ENCODE measurements at places on chromosomes 11 and 22.
A peak's percentile ranks its signal among the peaks of the same experiment; 100 is the strongest.

- no peaks in the 10 kb centered on the region for H3K27me3 ChIP-seq
- H3K36me3 ChIP-seq = peaks cover 8% of the 10 kb centered on the region
- H3K4me3 ChIP-seq = no peak overlapping the region
- no peaks in the 10 kb centered on the region for H3K4me1 ChIP-seq
- DNase-seq = peak; percentile 47
- H3K27ac ChIP-seq = no peak overlapping the region
Observed at GRCh38 chr11:6505577-6506240, 8.6 kb downstream of the DNHD1 start.

- H3K27me3 ChIP-seq = no peaks in the 10 kb centered on the region
- H3K36me3 ChIP-seq = peaks cover 4% of the 10 kb centered on the region
- peaks cover 9% of the 10 kb centered on the region for H3K4me1 ChIP-seq
- H3K4me3 ChIP-seq = no peak overlapping the region
- DNase-seq = no peak
- H3K27ac ChIP-seq = no peak overlapping the region
Observed at GRCh38 chr11:64276653-64277431, 7.6 kb downstream of the BAD start.

- no peaks in the 10 kb centered on the region for H3K27me3 ChIP-seq
- no peaks in the 10 kb centered on the region for H3K36me3 ChIP-seq
- no peak overlapping the region for H3K4me3 ChIP-seq
- DNase-seq = no peak
Observed at GRCh38 chr11:118059246-118059940, 17.5 kb upstream of the TMPRSS4 start.

- peaks cover 27% of the 10 kb centered on the region for H3K36me3 ChIP-seq
- peaks cover 15% of the 10 kb centered on the region for H3K4me1 ChIP-seq
- H3K27ac ChIP-seq = peak overlapping the region; percentile 90
- no peaks in the 10 kb centered on the region for H3K27me3 ChIP-seq
- DNase-seq = no peak
- peak overlapping the region; percentile 19 for H3K4me3 ChIP-seq
Observed at GRCh38 chr11:47566149-47566698, 825 bp downstream of the PTPMT1 start.

DNA sequence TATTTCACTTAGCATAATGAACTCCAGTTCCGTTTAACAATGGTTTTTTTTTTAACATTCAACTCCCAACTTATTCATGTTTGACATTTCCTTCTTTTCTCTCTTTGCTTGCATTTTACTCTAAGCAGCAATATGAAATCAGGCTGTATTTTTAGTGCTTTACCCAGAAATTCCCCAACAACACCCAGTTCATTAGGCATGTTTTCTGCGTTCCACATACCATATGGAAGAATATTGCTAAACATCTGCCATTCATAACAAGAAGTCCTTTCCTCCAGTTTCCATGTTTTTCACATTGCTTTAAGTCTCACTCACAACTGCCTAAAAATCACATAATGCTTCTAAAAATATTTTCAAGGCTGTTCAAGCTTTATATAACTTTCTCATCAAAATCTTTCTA lies 45.8 kb downstream of the PLAAT5 start:
- H3K4me3 ChIP-seq = no peak overlapping the region
- no peaks in the 10 kb centered on the region for H3K36me3 ChIP-seq
- no peaks in the 10 kb centered on the region for H3K27me3 ChIP-seq

DNA sequence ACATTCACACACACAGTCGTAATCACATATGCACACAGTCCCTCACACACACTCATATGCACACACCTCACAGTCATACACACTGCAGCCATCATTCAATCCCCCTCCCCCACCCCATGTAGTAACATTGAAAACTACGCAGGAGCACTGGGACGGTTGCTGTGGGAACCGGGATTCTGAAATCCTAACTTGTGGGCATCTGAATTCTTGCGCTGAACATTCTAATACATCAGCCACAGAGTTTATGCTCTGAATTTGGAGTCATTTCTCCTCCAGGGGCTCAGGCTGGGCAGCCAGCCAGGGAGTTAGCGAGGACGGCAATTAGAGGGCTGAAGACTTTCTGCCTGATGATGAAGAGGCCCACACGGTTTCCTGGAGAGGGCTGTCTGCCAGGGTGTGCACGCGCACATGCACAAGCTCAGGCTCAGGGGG lies 32.7 kb downstream of the CD6 start:
- no peaks in the 10 kb centered on the region for H3K27me3 ChIP-seq
- H3K36me3 ChIP-seq = no peaks in the 10 kb centered on the region
- DNase-seq = no peak
- no peak overlapping the region for H3K27ac ChIP-seq
- H3K4me1 ChIP-seq = peaks cover 25% of the 10 kb centered on the region
- no peak overlapping the region for H3K4me3 ChIP-seq

- no peak for DNase-seq
- H3K27me3 ChIP-seq = no peaks in the 10 kb centered on the region
- H3K36me3 ChIP-seq = no peaks in the 10 kb centered on the region
- H3K27ac ChIP-seq = no peak overlapping the region
- no peaks in the 10 kb centered on the region for H3K4me1 ChIP-seq
- H3K4me3 ChIP-seq = no peak overlapping the region
Observed at GRCh38 chr11:17917556-17917955, 95.3 kb downstream of the SERGEF start.

GRCh38 chr11:65973439-65974110 lies 12.0 kb downstream of the SART1 start:
- no peak overlapping the region for H3K27ac ChIP-seq
- H3K36me3 ChIP-seq = peaks cover 57% of the 10 kb centered on the region
- H3K4me3 ChIP-seq = no peak overlapping the region
- H3K27me3 ChIP-seq = no peaks in the 10 kb centered on the region
- no peaks in the 10 kb centered on the region for H3K4me1 ChIP-seq
